ENCODE measurements at places on chromosomes 11 and 22.
A peak's percentile ranks its signal among the peaks of the same experiment; 100 is the strongest.

DNA sequence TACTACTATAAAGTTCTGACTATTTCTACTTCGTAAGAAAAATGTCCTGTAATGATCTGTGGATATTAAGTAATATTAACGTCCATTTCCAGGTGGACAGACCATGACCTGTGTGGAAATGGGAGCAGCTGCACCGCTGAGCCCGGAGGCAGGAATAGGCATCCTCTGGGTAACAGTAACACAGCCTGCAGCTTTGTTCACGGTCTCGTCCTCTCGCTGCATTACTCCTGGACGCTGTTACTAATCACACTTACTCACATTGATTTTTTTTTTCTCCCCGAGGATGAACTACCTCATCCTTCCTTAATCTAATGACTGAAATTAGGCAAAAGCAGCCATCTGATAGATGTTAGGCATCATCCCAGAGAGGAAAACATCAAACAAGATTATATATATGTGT, 345.7 kb upstream of the NARS2 start:
- DNase-seq: no peak

- DNase-seq: no peak
Observed at GRCh38 chr11:62273789-62274275, 3.9 kb downstream of the SCGB2A2 start.

GRCh38 chr22:49933236-49934159, 15.1 kb downstream of the CRELD2 start:
- DNase-seq: no peak

DNA sequence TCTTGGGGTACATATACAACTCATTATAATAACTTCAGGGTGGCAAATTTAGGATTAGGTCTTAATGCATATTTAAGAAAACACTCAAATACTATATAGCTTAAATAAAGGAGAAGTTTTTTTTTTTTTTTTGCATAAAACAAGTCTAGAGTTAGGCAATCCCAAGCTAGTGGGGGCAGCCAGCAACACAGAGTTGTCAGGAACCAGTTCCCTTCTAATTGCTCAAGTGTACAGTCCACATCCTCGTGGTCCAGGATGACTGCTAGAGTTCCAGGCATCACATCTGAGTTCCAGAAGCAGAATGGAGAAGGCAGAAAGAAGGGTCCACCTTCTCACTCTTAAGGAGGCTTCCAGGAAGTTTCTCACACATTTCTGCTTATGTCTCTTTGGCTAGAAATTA, 261.9 kb upstream of the PLET1 start:
- no peak for DNase-seq

- no peak for DNase-seq
Observed at GRCh38 chr22:27238935-27239510, 562.5 kb downstream of the MN1 start.

- DNase-seq: no peak
Observed at GRCh38 chr11:46506483-46506791, 87.4 kb downstream of the AMBRA1 start.

GRCh38 chr11:404551-405264, 10.1 kb downstream of the SIGIRR start:
- DNase-seq: no peak

GRCh38 chr11:125514336-125515101, 18.5 kb upstream of the FEZ1 start:
- peak; percentile 32 for DNase-seq

DNA sequence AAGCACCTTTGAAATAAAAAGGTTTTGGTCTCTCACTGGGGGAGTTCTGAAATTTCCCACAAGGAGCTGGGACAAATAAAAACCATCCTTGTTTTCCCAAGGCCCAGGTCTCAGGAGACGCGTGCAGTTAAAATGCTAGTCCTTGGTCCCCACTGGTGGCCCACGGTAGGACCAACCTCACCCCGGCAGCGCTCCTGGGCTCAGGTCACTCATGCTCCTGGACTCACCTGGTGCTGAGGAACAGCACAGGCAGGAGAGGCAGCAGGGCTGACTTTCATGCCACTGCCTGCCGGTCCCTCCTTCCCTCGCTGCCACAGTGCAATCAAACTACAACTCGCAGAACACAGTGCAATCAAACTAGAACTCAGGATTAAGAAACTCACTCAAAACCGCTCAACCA, 356.8 kb upstream of the CCDC179 start:
- DNase-seq: no peak

GRCh38 chr22:19862619-19863246, 8.1 kb upstream of the GNB1L start:
- no peak for DNase-seq

- DNase-seq: no peak
Observed at GRCh38 chr11:65066805-65067291, 8.5 kb upstream of the NAALADL1 start.

DNA sequence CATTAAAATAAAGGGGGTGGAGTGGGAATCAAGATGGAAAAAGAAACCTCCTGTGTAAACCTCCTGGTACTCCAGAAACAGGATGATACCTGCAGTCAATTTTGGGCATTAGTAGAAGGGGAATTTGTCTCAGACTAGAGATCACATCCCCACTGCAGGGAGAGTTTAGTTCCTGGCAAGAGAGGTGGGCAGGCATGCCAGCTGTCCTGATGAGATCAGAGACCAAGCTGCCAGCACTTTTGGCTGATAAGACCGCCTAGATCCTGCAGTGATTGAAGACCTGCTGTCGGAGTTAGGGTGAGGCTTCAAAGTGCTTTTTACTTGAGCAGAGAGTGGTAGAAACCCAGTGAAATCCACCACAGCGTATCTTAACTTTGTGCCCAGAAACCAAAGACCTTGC, 29.7 kb upstream of the NELL1 start:
- no peak for DNase-seq

- no peak for DNase-seq
Observed at GRCh38 chr11:2668876-2669275, 30.9 kb downstream of the KCNQ1OT1 start.

GRCh38 chr11:1629326-1630185, at the start of gene KRTAP5-5:
Gene KRTAP5-5 (plus strand): TSS chr11:1629775. CDS start chr11:1629841, 66 bp downstream.
- no peak for DNase-seq

DNA sequence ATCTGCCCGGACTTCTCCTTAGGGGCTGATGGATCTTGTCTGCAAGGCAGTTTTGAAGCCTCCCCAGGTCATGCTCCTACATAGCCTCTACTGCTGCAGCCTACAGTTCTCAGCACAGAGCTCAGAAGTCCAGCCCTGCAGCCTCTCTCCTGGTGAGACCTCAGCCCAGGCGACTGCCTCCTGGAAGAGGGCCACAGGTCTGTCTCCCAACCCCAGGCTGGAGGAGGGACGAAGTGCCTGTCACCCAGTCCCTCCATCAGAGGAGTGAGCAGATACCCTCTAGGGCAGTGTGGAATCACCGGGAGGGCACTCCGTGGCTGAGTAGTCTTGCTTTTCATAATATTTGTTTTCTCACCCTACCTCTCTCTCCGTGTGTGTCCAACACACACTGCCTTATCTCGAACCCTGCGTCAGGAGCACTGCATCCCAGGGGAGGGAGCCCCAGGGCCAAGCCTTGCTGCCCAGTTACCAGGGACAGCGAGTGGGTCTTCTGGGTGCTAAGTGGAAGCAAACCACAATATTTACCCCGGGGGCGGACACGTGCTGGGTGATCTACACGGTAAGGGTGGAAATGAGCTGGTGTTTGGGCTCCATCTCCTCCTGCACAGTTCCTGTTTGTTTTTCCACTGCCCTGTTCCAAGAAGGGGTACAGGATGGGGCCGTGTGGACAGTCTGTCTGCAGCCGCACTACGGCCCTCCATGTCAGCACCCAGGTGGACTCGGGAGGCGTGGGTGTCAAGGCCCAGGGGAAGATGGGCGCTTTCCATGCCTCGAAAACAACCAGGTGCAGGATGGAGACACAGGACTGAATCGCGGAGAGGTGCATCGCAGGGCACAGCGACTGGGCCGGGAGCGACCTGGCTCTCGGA, 133.7 kb upstream of the HSD17B12 start:
- DNase-seq: no peak

GRCh38 chr11:81359476-81359875, 1374.2 kb downstream of the FAM181B start:
- DNase-seq: no peak

GRCh38 chr11:92257536-92257935, 32.9 kb downstream of the FAT3 start:
- DNase-seq: no peak

DNA sequence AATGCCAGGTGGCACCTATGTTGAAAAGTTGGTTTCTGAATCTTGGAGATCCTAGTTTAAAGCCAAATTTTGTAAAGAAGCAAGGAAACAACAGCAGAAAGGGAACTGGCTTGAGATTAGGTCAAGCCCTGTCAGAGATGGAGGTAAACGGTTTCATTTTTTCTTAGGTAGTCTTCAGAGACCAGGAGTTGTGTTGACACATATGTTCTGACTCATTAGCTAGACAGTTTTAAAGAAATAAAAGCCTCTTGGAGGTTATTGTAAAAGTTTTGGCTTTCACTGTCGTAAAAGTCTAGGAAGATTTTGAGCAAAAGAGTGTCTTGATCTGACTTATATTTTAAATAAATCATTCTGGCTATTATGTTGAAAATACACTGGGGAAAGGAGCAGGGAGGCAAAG, 151.5 kb upstream of the CTSC start:
- DNase-seq: no peak

DNA sequence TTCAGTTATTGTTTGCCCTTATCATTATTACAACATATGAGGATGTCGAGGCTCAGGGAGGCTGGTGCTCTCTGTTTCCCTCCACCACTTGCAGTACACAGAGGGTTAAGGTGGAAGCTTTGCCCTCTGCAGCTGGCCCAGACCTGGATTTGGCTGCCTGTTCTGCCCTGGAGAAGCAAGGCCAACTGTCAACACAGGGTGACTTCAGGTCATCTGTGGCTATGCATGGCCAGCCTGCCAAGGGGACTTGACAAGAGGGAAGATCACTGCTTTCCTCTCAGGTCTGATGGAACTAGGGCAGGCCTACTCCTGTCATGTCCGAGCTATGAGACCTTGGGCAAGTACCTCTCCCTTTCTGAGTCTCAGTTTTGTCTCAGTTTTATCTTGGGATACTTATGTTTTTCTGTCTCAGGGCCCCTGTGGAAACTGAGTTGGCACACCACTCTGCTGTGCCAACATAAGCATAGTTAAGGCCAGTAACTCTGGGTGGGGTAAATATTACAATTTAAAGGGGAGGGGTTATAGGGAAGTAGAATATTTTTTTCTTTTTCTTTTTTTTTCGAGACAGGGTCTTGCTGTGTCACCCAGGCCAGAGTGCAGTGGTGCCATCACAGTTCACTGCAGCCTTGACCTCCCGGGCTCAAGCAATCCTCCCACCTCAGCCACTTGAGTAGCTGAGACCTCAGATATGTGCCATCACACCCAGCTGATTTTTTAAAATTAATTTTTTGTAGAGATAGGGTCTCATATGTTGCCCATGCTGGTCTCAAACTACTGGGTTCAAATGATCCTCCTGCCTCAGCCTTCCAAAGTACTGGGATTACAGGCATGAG, 2.4 kb upstream of the THRSP start:
- DNase-seq: no peak

DNA sequence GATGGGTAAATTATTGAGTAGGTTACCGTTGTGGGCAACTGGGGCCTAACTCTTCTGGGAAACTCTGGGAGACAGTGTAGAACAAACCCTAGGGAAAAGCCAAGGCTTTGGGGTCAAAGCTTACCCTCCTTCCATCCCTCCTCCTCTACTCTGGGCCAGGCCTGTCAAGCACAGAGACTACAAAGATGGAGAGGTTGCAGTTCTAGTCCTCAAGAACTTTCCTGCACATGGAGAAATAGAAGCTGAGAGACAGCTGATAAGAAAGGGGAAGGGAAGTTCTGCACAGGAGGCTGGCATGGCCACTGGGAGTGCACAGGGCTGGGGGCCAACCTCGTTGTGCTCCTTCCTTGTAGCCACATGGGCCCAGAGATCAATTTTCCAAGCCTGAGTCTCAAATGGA, 67.2 kb upstream of the ALX4 start:
- no peak for DNase-seq

GRCh38 chr11:117771197-117771596, 25.8 kb downstream of the DSCAML1 start:
- no peak for DNase-seq

GRCh38 chr11:96070453-96070852, 146.5 kb upstream of the MTMR2 start:
- DNase-seq: no peak

- no peak for DNase-seq
Observed at GRCh38 chr11:125070699-125071254, 7.7 kb downstream of the SLC37A2 start.

DNA sequence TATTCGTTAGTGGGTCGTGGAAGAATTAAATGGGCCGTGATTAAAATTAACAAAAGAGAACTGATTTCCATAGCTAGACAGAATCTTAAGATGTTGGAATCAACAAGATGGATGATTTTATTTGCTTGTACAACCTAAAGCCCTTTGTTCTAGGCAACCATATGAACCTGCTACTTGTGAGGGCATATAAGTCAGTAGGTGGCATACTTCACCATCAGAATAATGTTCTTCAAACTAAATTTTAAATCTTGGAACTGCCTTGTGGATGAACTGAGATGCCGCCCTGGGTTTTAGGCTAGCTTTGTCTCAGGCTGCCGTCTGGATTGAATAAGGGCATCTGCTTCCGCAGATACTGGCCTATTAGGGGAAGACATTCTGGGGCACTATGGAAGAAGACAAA, 40.9 kb downstream of the CSRP3 start:
- no peak for DNase-seq

- no peak for DNase-seq
Observed at GRCh38 chr11:65412271-65413076, 10.1 kb upstream of the NEAT1 start.

DNA sequence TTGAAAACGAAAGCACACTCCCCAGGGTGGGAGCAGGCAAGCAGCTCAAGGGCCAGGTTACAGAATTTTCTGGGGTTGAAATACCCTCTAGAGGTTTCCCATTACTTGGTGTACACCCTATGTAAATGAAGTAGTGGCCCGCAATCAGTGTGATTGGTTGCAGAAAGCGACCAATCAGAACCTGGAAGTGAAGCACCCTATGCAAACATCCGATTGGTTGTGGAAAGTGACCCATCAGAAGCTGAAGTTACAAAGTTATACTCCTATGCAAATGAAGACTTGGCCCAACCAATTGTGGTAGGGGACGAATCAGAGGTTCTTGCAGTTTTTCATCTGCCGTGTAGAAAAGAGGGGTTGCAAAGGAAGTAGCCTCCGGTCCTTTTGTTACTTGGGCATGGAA, 19.2 kb downstream of the PRR5 start:
- no peak for DNase-seq

DNA sequence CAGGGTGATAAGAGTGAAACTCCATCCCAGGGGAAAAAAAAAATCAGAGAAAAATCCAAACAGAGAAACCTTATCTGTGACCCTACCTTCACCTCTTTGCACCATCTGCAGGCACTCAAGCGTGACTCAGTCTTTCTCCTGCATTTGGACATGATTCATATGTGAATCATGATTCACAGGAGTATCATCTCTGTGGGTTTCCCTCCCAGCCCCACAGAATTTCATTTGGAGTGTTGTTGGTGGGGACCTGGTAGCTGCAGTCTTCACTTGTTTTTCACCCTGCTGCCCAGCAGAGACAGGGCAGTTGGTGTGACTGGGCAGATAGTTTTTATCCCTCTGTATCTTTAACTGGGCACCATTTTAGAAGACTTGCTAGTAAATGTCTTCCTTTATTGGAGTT, 75.7 kb downstream of the DEPDC5 start:
- DNase-seq: no peak

GRCh38 chr11:75079546-75079945, 17.1 kb downstream of the OR2AT4 start:
- no peak for DNase-seq

All from T-helper 9 cell (primary cell).